ENCODE measurements at places on chromosomes 4 and X.

DNA sequence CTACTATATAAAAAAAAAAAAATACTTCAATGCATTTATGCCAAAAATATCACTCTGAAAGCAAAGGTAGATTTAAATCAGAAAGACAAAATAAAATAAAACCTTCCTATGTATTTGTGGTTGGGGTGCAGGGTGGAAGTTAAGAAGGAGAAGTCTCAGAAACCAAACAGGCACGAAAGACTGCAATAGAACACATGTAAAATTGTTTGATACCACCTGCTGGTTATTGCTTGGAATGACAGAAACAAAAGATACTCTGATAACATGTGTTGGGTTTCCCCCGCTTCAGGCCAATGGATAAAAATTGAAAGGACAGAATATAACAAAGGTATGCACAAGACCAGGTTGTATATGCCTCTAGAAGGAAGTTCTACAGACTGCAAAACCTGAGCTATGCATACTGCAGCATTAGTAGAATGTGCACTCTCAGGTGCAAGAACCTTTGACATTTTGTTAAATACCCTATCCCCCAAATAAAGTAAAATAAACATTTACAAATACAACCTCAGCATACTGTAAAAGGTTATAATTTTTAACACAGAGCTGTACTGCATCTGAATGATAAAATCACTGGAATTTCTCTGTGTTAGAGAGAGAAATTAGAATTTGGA, 118.8 kb downstream of the GABRA2 start:
- DNase-seq: no peak

DNA sequence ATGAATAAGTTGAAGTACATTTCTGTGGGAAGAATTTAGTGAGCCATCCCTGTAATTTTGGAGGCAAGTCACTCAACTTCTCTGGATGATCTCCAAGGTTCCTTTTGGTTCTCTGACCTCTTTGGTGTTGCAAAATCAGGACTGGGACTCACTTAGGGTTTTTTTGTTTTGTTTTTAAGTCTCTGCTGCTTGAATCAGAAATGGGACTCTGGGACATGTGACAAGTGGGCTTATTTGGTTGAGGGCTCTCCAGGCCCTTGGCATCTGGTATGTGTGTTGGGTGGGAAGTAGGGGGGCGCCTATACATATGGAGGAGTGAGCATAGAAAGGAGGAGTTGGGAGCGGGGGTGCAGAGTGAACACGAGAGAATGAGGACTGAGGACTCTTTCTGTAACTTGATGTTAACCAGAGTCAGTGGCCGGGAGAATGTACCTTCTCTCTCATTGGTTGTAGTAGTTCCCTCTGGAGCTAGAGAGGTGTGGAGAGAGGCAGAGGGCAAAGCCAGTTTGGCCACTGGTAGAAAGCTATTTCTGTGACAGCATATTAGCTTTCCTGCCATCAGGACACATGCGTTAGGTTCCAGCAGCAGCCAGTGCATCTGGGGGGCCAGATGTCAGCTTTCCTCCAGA, 1.9 kb downstream of the ARHGAP10 start:
- no peak for DNase-seq

DNA sequence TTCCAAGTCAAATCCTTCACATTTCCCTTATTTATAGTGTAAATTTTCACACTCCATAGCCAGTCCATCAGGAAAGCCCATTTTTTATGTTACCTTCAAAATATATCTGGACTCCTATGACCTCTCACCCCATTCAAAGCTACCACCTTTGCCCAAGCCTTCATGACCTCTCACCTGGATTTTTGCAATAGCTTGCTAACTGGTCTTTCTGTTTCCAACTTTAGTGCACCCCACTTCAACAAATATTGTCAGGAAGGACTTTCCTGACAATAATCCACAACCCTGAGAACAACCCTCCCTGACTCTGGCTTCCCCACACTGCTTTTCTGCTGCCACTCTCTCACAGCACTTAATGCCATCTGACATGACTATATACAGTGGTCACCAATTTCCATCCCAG, 33.4 kb downstream of the ASIC5 start:
- no peak for DNase-seq

DNA sequence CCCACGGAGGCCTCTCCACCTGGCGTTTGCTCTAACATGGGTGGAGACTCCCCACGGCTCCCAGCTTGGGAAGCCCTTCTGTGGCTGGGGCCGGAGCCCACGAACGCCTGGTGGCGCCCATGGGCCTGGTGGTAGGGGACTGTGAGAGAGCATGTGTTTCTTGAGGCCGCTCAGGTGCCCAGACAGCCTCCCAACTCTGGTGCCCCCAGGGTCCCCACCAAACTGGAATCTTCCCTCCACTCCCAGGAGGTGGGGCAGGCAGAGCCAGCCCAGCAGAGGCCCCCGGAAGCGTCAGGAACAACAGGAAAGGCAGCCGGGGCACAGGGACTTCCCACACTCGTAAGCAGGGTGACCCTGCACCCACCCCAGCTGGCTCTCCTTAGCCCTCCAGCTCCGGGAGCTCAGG, 33.3 kb upstream of the FGFR3 start:
- DNase-seq: no peak

DNA sequence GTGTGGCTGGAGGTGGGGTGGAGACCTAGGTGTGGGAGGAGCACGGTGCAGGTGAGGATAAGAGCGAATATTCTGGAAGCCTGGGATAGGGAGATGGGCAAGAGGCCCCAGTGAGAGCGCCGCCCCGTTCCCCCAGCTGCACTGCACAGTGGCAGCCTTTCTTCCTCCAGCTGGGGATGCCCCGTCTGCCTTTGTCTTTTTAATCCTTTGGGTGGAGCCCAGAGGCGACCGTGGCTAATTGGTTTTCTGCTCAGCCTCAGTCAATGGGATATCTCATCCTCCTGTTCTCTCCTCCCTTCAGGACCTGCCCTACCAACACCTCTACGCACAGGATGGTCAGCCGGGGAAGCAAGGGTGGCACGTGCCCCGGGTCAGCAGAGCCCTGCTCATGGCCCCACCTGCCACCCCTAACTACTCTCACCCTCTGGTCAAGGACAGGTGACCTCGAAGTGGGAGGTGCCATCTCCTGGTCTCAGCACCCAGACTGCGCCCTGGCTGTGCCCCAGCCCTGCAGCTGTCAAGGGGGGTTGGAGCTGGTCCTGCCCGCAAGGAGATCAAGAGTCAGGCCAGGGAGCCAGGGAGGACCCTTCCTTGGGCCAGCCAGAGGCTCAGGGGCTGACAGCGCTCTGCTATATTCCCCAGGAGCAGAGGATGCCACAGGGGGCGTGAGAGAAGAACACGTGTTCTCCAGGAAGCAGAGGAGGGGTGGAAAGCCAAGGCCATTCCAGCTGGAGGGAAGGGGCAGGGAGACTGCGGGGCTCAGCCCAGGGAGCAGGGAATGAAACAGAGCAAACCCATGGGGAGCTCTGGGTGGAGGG, 64.0 kb downstream of the ADRA2C start:
- DNase-seq: no peak

DNA sequence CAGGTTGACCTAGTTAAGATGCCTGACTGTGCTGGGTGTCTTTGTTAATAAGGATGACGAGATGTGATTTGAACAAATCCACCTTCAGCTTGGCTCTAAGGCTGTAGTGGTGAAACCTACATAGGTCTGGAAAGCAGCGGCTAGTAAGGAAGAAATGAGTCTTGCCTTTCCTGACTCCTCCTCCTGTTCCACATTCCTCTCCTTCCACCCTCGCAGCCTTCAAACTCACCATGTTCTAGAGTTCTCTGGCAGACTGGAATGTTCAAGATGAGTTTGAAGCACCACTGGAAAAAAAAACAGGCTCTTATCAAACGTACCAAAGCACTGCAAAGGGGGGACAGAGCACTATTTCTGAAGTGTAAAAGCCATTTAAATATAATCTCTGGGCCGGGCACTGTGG, 395.4 kb downstream of the BMPR1B start:
- no peak for DNase-seq

DNA sequence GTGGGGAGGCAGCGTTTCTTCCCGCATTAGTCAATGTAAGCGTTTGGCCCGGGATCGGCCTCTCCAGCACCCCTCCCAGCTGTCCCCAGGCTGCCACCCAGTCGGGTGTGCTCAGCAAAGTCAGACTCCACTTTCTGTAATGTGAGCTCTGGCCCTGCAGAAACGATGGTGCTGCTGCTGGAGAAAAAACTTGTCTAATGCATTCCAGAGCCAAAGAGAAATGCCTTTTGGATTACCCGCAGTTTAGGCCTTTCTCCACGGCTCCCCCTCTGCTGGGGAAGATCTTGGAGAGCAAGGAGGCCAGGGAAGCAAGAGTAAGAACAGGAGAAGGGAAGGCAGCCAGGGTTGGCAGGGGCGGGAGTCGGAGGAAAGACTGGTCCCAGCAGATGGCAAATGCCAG, 55.2 kb downstream of the ELF4 start:
- no peak for DNase-seq

DNA sequence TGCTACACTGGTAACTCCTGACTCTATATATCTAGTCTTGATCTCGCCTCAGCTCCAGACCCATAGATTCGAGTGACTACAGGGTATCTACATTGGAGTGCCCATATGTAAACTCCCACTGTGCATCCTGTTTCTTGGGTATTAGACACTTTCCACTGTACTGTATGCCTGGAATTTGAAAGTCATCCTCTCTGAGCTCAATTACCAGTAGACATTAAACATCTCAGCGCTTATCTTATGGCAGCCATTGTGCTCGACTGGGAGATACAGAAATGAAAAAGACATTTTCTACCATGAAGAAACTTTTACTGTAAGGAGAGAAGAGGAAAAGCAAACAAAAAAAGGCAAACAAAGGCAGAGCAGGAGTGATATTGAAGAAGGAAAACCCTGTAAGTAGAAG, 151.9 kb upstream of the JADE1 start:
- no peak for DNase-seq

GRCh38 chr4:110671679-110672078, 48.8 kb upstream of the PITX2 start:
- no peak for DNase-seq

DNA sequence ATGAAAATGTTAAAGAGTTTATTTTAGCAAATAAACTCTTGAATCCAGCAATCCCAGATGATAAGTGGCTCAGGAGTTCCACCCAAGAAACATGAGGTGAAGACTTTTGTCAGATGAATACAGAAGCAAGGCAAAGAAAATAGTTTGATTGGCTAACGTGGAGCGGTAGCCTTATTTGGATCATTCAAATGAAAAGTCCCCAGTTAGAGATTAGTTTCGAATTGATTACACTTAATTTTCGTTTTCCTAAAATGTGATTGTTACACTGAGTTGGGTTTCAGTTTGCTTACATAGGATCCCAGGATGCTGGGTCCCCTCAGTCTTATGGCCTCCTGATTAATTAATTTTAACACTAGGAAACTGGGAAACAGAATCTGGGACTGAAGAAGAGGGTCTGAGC, 76.4 kb upstream of the RPA4 start:
- no peak for DNase-seq

- DNase-seq: no peak
Observed at GRCh38 chr4:70945046-70945445, 42.9 kb downstream of the MOB1B start.

- DNase-seq: no peak
Observed at GRCh38 chr4:24889991-24890390, 22.9 kb downstream of the CCDC149 start.

DNA sequence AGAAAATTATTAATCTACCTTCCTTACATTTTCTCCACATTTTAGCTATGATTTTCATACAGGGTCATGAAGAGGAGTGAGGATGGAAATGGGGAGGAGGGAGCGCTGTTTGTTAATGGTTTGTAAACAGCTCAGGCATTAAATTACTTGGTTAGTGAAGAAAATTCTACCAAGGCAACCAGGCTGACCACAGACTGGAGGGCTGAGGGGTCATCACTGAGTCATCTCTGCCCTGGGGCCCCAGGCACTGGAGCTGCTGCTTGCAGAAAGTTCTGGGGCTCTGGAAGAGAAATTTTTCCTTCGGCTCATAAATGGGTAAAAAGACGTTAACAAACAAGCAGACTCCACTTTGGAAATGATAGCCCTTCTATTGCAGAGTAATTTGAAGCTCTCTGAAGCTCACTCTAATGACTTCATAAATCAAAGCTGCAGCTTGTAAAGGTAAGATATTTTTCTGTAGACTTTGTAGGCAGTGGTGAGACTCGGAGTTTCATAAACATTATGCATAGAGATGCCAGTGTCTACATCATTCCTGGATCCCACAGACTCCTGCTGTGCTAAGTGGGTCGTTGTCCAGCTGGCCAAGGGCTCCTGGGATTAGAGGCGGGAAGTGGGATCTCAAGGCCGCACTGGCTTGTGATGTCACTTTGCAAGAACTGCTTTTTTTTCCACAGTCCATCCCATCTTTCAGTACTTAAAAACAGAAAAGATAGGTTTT, 159.6 kb downstream of the PTTG2 start:
- no peak for DNase-seq

- no peak for DNase-seq
Observed at GRCh38 chr4:105605493-105605892, 53.1 kb downstream of the ARHGEF38 start.

DNA sequence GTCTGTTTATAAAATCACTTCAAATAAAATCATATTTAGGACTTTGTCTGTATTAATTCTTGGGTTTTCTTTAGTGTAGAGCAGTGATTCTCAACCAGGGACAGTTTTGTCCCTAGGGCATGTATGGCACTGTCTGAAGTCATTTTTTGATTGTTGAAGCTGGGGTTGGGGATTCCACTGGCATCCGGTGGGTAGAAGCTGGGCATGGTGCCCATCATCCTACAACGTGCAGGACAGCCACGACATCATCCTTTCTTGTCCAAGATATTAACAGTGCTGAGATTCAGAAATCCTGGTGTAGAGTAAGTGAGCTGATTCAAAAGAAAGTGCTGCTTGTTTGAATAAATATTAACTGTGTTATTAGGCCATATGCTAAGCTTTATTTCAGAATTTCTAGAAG, 28.6 kb downstream of the DCLK2 start:
- DNase-seq: no peak

- no peak for DNase-seq
Observed at GRCh38 chr4:6582889-6583490, 8.0 kb downstream of the MAN2B2 start.

DNA sequence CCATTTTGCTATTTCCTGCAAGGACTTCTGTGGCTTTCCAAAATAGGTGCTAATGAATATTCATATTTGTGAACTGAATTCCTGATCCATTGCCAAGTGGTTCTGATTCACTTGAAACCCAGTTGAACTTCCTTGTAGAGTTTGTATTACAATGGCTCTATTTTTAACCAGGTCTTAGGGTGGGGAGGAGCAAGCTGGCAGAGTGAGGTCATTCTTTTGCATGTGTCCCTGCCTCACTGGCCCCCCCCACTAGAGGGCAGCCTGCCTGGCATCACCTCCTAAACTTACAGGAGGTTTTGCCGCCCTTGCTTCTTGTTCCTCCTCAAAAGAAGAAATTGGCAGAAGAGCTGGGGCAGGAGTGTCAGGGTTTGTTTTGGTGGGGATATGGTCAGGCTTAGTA, 10.5 kb downstream of the PTTG2 start:
- peak; percentile 51 for DNase-seq

- no peak for DNase-seq
Observed at GRCh38 chrX:153494541-153495361, at the start of gene BGN. TSS of gene BGN (plus strand) at chrX:153494980. CDS start at chrX:153504632, 9,652 bp downstream.

DNA sequence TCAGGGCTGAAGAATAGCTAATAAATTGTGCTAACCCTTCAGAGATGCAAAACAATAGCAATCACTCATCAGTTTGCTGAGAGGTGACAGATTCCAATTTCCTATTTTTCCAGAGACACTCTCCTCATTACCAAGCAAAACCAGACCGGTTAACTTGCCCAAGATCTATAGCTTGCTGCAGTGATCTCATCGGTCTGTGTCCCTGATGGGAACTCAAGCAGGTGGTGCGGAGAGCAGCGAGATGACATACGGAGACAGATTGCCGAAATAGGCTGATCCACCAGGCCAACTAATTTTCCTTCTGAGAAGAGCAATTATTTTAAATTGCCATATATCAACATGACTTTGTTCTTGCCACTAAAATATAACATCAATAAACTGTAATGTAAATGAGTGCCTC, 10.5 kb upstream of the DCHS2 start:
- DNase-seq: no peak

Data from activated CD4-positive, alpha-beta T cell treated with anti-CD3 and anti-CD28 coated beads for 4 hours (primary cell).